ENCODE measurements at places on chromosomes 2 and 18. TPM values are rescaled to one million over a fixed set of nuclear protein-coding genes. Genes with fewer than 3 reads are reported as not detected.

The ALPI gene
- not detected for total RNA-seq

The CCDC102B gene
- total RNA-seq = 1.0 TPM

The CDCA7 gene
- 65.2 TPM for total RNA-seq

The MOGAT1 gene
- not detected for total RNA-seq

The MARCHF4 gene
- not detected for total RNA-seq

DNA sequence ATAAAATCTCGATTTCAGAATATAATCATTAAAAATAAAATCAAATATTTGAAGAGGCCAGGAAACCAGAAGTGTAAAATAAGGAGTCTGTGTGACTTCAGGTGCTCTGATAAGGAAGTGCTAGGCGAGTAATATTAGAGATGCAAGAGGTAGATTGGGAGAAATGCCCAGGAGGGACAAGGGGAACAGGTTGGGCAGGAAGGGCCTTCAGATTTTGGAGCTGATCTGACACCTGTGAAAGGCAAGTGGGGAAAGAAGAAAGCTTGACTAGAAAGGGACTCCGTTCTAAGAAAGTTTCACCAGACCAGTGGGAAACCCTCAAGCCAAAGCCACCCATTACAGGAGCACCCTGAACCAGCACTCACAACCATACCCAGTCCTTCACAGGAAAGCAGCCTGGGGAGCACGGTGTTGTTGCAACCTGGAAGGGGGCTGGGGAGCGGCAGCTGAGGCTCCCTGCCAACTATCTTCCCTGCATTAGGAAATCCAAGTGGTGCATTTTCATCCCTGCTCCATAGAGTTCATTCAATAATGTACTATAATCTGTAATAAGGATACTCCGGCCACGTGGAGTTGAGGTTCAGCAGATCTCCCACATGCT, 57.5 kb upstream of the GREB1L start:
- H3K4me1 ChIP-seq = peaks cover 1% of the 10 kb centered on the region
- DNase-seq = no peak
- no peaks in the 10 kb centered on the region for H3K36me3 ChIP-seq
- no peaks in the 10 kb centered on the region for H3K27me3 ChIP-seq
- H3K27ac ChIP-seq = no peak overlapping the region

DNA sequence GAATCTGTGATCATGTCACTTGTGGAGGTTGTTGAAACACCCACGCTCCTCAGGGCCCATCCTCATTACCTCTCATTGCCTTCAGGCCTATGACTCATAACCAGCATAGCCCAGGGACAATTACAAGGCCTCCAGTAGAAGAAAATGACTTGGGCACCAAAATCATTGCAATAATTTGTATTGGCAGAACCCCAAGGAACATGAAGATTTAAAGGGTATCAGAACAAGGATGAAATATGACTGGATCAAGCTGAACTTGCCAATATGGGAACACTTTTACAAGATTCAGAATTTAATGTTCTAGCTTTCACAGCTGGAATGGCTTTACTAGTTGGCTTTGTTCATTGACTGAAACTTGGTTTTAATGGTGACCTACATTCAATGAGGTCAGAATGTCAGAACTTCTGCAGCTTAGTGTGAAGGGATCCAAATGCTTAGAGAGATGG, 156.4 kb downstream of the COPS8 start:
- H3K27ac ChIP-seq = no peak overlapping the region
- H3K4me1 ChIP-seq = no peaks in the 10 kb centered on the region
- peaks cover 17% of the 10 kb centered on the region for H3K27me3 ChIP-seq
- H3K36me3 ChIP-seq = no peaks in the 10 kb centered on the region

GRCh38 chr2:241689306-241689705, 2.7 kb upstream of the DTYMK start:
- no peaks in the 10 kb centered on the region for H3K27me3 ChIP-seq
- H3K4me1 ChIP-seq = peaks cover 36% of the 10 kb centered on the region
- peaks cover 17% of the 10 kb centered on the region for H3K36me3 ChIP-seq
- DNase-seq = peak; percentile 35
- H3K4me3 ChIP-seq = peak overlapping the region; percentile 21
- peak overlapping the region; percentile 16 for H3K27ac ChIP-seq

- no peak overlapping the region for H3K4me3 ChIP-seq
- peaks cover 43% of the 10 kb centered on the region for H3K36me3 ChIP-seq
- no peak for DNase-seq
- H3K27ac ChIP-seq = peak overlapping the region; percentile 26
These were observed 73.0 kb downstream of the ACTR3 start for GRCh38 chr2:113962692-113963480.

- no peak for DNase-seq
- peaks cover 10% of the 10 kb centered on the region for H3K4me1 ChIP-seq
- no peak overlapping the region for H3K27ac ChIP-seq
- peaks cover 1% of the 10 kb centered on the region for H3K36me3 ChIP-seq
- H3K27me3 ChIP-seq = no peaks in the 10 kb centered on the region
- no peak overlapping the region for H3K4me3 ChIP-seq
These were observed 3.8 kb upstream of the UXS1 start for GRCh38 chr2:106197878-106198277.

GRCh38 chr2:110863726-110864125, 131.4 kb downstream of the ACOXL start:
- DNase-seq = no peak
- no peak overlapping the region for H3K27ac ChIP-seq
- no peaks in the 10 kb centered on the region for H3K36me3 ChIP-seq
- H3K4me3 ChIP-seq = no peak overlapping the region

DNA sequence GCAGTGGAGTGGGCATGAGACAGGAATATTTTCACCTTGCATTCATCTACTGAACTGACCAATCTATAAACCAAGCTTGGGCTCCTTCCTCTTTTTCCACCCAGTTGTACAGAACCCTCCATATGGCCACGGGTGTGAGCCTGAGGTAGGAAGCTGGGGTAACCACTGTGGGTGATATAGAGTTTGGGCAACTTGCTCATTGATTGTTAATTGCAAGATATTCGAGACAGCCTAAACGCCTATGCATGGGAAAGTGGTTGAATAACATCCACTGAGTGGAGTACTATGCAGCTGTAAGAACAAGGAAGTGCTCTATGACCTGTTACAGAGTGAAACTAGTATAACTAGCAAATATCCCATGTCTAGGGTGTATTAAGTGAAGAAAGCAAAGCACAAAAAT, 7.3 kb upstream of the VAPA start:
- peaks cover 44% of the 10 kb centered on the region for H3K27me3 ChIP-seq
- no peak for DNase-seq
- no peaks in the 10 kb centered on the region for H3K4me1 ChIP-seq
- H3K36me3 ChIP-seq = no peaks in the 10 kb centered on the region

GRCh38 chr2:47189635-47190034, 34.5 kb upstream of the STPG4 start:
- no peaks in the 10 kb centered on the region for H3K36me3 ChIP-seq
- H3K4me1 ChIP-seq = no peaks in the 10 kb centered on the region
- DNase-seq = no peak
- peaks cover 19% of the 10 kb centered on the region for H3K27me3 ChIP-seq

DNA sequence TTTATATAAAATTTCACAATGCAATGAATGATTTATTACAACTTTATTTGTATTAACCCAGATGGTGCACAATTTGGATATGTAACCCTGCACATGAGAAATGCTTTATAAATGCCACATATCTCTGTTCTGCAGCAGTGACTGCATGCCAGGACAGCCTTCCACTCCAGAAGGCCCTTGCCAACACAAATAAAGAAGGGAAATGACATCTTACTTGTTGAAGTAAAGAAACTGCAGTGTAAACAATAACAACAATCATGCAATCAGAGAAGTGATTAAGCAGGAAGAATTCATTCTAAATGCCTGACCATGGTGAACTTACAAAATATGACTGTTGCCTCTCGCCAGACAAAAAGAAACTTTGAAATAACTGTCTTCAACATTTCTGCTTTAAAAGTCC, 129.9 kb upstream of the CHST9 start:
- no peak overlapping the region for H3K27ac ChIP-seq
- H3K36me3 ChIP-seq = no peaks in the 10 kb centered on the region
- no peak overlapping the region for H3K4me3 ChIP-seq
- no peaks in the 10 kb centered on the region for H3K4me1 ChIP-seq
- DNase-seq = no peak

DNA sequence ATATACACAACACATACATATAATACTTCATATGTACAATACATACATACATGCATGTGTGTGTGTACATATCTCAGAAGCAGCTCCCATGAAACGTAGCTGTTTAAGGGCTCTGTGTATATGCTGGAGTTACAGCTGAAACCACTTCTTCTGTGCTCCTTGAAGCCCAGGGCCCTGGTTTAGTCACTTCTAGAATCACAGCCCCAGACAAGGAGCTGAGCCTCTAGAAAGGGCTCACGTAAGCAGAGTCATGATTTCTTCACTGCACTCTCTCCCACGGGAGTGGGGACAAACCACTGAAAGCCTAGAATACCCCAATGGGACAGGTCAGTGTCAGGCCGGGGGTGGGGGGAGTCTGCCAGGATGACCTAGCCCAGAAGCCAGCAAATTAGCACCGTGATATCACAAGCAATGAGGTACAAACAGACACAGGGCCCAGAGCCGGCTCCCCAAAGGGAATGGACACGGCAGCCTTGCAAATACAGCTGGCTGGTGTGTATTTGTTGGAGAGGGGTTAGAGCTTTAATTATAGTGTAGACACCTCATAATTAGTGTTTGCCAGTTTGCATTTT, 90.3 kb downstream of the C1QL2 start:
- no peak for DNase-seq
- H3K27me3 ChIP-seq = no peaks in the 10 kb centered on the region
- H3K36me3 ChIP-seq = no peaks in the 10 kb centered on the region
- no peaks in the 10 kb centered on the region for H3K4me1 ChIP-seq
- no peak overlapping the region for H3K4me3 ChIP-seq

GRCh38 chr2:204487447-204488229, 57.6 kb upstream of the PARD3B start:
- H3K4me1 ChIP-seq = no peaks in the 10 kb centered on the region
- DNase-seq = no peak
- H3K27me3 ChIP-seq = peaks cover 7% of the 10 kb centered on the region
- no peak overlapping the region for H3K27ac ChIP-seq

DNA sequence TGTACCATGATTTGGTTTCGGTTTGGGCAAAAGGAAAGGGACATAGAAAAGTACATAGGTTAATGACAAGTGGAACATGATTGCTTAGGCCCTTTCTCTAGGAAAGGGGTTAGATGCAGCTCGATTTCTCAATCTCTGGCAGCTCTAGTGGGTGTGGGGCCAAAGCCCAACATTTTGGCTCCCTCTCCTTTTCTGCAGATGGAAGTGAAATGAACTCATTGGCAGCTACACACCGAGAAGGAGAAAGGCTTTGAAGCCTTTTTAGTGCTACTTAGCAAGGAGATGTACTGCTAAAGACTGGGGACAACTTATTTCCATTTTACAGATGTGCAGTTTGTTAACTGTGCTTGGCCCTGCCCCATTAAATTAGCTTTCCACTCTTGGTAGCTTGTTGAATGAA, 93.8 kb downstream of the LYPD6B start:
- H3K27me3 ChIP-seq = peaks cover 14% of the 10 kb centered on the region
- H3K4me1 ChIP-seq = no peaks in the 10 kb centered on the region
- H3K4me3 ChIP-seq = no peak overlapping the region

DNA sequence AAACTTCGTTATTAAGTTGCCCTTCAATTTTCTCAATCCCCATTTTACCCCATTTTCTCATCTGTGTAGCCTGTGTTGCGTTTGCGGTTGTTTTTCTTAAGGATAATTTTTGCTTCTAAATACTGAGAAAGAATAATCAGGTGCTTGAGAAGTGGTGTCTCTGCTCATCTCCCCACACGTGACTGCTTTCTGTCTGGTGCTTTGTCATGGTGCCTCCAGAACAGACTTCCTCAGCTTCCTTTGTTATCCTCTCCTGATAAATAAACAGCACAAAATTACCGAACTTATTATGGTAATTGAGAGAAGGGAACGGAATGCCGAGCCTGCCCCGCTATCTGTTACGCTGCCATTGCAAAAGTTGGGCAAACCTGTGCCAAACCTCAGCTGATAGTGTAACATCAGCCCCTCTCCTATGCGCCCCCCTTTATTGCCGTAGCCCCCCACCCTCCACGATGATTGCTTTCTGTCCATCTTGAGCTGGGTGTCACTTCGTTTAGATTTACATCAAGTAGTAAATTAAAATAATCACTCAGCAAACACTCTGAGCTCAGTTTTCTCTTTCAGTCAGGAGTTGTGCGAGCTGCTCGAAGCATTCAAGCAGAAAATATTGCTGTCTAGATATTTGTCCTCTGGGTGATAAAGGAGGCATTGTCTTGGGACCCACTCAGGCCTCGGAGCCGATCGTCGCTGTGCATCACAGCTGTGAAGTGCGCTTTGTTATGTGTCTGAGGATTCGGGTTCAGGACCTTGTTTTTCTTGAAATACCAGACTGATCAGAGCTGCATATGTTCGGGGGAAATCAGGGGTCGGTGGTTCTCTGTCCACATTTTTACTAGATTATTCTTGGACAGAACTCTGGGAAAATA, 1008.5 kb upstream of the FANCL start:
- H3K27ac ChIP-seq = no peak overlapping the region
- DNase-seq = no peak
- no peak overlapping the region for H3K4me3 ChIP-seq
- no peaks in the 10 kb centered on the region for H3K27me3 ChIP-seq
- no peaks in the 10 kb centered on the region for H3K36me3 ChIP-seq
- no peaks in the 10 kb centered on the region for H3K4me1 ChIP-seq

- H3K27me3 ChIP-seq = no peaks in the 10 kb centered on the region
- H3K4me3 ChIP-seq = no peak overlapping the region
- no peak for DNase-seq
- H3K4me1 ChIP-seq = no peaks in the 10 kb centered on the region
- H3K36me3 ChIP-seq = no peaks in the 10 kb centered on the region
These were observed 356.2 kb upstream of the CHST9 start for GRCh38 chr18:27541293-27541692.

DNA sequence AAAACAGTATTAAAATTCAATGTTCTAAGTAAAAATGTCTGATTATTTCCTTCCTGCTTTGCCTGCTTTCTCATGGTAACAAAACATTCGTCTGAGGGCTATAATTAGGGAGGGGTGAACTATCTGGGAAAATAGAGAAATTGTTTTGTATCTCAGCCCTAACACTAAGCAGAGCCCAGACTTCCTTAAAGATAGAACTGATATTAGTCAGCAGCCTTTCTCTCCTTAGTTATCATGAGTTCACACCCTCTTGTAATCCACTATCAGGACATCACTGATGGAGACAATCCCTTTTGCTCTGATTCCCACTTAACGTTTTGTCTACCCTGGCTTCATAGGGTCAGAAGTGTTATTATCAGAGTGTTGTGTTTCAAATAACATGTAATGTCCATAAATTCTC, 701.1 kb upstream of the ZEB2 start:
- H3K27ac ChIP-seq = no peak overlapping the region
- DNase-seq = no peak
- no peaks in the 10 kb centered on the region for H3K27me3 ChIP-seq

GRCh38 chr2:1553671-1554295, 140.5 kb downstream of the TPO start:
- DNase-seq = no peak
- H3K27ac ChIP-seq = no peak overlapping the region
- H3K4me1 ChIP-seq = no peaks in the 10 kb centered on the region
- no peaks in the 10 kb centered on the region for H3K36me3 ChIP-seq
- H3K4me3 ChIP-seq = no peak overlapping the region

DNA sequence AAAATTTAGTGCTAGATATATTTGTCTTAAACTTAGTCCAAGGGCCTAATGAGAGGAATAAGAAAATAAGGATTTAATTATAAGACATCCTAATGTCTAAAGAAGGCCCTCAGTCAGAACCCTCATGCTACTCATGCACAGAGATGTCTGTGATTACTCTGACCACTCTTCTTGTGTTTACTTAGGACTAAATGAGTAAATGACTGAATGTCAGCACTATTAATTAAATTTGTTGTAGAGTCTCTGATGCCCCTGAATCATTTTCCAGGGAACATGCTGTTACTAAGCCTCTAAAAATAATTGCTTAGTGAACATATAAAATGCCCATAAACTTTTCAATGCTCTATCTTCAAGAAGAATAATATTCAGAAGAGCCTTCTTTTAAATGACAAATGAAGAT, 32.4 kb downstream of the GULP1 start:
- no peak overlapping the region for H3K4me3 ChIP-seq
- no peaks in the 10 kb centered on the region for H3K27me3 ChIP-seq
- no peak for DNase-seq
- H3K36me3 ChIP-seq = no peaks in the 10 kb centered on the region
- no peak overlapping the region for H3K27ac ChIP-seq
